ENCODE measurements at places on chromosomes 2 and 18.

DNA sequence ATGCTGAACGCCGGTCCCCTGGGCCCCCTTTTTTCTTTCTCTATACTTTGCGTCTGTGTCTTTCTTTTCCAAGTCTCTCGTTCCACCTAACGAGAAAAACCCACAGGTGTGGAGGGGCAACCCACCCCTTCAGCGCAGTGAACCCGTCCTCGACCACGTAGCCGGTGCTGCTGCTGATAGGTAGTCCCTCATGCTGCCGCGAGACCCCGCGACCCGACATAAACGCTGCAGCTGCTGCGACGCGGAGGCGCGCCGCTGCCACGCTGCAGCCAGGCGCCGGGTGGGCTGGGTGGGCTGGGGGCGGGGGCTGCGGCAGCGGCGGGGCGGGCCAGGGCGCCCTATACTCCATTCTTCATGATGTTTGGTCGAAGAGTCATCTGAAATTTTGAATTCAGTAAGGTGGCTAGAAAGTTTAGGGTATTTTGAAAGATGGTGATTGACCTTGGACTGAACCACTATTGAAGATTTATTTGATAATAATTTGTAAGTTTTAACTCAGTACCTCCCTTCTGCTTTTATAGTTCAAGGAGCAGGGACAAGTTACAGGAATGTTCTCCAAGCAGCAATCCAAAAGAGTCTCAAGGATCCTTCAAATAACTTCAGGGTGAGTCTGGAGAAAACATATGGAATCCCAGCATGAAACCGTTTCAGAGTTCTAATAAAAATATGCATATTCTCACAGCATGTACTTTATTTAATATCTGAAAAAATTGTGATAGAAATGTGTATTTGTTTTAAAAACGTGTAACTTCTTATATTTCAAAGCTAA lies 24.1 kb downstream of the CFLAR start:
- DNase-seq: no peak

DNA sequence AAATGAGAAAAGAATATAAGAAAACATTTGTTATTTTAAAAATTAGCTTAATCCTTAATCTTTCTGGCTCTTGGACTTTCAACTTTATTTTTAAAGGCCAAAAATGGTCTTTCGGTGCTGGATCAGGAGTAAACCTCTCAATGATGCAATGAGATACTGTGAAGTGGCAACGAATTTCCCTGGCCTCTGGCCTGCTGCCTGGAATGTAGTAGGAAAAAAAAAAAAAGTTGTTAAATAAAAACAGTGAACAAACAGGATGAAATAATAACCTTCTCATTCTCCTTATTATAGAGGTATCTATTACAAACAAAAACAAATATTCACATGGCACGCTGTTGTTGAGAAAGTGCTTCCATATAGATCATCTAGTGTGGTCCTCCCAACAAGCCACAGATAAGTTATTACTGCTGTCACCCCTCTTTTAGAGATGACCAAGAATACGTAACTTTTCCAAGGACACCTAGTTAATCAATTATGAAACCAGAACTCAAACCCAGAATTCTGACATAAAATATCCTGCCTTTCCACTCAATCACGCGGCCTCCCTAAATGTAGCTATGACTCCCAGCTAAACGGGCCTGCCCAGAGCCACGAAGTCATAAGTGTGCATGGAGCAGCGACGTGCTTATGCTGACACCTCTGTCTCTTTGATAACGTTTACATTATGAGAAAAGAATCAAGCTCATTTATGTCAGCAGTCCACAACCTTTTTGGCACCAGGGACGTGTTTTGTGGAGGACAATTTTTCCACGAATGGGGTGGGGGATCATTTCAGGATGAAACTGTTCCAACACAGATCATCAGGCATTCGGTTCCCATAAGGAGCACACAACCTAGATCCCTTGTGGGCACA lies 170.9 kb downstream of the BCL2 start:
- no peak for DNase-seq

DNA sequence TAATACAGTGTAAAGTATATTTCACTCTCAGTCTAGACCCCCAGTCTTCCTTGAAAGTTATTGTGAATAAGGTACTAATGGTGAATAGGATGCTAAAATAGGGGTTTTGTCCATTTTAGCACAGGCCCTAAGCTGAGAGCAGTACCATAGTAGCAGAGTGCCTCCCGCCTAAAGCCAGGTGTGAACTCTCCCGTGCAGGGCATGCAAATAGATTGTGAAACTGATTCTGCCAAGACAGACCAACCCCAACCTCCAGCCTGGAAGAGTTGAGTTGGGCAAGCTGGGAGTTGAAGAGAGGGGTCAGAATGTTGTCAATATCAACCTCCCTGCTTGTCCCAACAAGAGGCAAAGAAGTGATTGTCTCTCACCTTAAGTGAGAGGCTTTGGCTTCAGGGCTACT lies 97.4 kb upstream of the CYRIA start:
- DNase-seq: no peak

DNA sequence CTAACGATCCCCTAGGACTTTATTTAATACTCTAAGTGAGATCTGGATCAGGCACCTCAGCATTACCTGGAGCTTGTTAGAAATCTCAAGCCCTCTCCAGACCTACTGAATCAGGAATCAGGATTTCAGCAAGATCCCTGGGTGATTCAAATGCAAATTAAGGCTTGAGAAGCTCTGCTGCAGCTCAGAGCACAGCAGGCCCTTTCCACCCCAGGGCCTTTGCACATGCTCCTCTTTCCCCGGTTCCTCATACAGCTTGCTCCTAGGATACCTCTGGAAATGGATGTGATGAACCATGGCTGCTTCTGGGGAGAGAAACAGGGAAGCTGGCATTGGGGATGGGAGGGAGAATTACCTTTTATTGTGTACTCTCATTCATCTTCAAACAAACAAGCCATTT lies 40.3 kb upstream of the MGAT4A start:
- DNase-seq: no peak

DNA sequence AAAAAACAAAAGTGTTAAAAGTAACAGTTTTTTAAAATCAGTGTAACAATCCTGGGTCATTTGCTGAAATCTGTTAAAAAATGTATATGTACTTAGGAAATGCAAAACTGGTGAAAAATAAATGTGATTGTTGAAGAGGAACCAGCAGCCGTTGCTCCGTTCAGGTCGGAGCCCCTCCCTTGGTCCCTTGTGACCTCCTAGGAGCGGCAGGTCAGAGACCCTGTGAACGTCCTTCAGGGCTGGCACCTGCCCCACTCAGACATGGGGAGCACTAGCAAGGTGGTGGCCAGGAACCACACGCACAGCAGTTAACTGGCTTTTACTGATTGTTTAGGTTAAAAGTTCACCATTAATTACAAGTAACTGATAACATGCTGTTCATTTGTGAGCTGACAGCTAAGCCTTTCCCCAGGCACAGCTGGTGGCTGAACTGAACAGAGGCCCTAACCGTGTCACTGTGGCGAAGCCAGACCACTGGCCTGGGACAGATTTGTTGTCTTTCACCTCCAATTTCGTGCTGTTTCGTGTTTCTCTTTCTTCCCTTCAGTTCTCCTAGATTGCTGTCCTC lies 159.2 kb upstream of the ALKAL2 start:
- DNase-seq: no peak

GRCh38 chr2:109194620-109194937 lies 65.6 kb downstream of the SH3RF3 start:
- DNase-seq: no peak

- DNase-seq: peak; percentile 57
Measured at GRCh38 chr2:211766689-211767088, 771.9 kb downstream of the ERBB4 start.

- no peak for DNase-seq
Measured at GRCh38 chr2:216934151-216934550, 74.3 kb upstream of the TNP1 start.

DNA sequence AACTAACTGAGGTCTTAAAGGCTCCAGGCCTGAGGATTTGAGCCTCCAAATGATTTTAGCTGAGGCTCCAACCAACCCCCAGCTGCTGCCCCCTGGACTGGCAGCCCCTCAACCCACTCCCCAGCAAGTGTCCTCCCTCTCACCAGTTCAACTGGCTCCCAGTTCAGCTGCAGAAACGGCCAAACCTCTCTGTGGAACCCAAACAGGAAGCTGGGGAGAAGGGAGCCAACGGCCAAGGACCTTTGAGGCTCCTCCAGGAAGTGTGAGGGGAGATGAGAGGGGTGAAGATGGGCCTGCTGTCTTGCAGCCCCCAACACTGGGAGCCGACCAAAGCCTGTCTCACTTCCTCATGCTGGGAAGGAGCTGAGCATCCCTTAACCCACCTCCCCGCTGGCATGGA lies 24.9 kb downstream of the ZFP36L2 start:
- DNase-seq: no peak

- no peak for DNase-seq
Measured at GRCh38 chr2:70977605-70978205, 725 bp upstream of the ANKRD53 start.
